ENCODE measurements at places on chromosomes 4 and X.

DNA sequence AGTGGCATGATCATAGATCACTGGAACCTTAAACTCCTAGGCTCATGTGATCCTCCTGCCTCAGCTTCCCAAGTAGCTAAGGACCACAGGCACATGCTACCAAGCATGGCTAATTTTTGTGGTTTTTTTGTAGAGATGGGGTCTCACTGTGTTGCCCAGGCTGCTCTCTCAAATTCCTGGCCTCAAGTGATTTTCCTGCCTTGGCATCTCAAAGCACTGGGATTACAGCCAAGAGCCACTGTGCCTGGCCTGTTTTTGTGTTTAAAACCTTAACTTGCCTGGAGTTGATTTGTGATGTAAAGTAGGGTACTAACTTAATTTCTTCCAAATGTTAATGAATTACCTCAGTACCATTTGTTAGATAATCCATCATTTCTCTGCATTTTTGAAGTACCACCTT lies 22.3 kb downstream of the DLG3 start:
- DNase-seq = no peak

DNA sequence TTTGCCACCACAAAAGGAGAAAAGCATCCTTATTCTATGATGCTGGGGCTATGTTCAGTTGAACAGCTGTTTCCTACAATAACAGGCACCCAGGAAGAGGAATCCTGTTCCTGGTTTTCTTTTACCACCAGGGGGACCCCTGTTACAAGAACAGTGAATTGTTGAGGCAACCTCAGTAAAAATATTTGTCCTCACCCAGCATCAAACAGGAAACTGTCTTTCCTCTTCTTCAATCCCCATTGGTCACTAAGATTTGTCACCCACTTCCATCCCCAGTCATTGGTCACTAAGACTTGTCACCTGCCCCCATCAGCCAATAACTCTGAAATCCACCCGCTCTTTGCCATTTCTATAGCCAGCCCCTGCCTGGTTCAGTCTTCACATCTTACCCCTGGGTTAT lies 143.5 kb upstream of the GALNT7 start:
- DNase-seq = peak; percentile 36

- DNase-seq = peak; percentile 52
Measured at GRCh38 chrX:46686003-46686645, 72.8 kb downstream of the SLC9A7 start.

DNA sequence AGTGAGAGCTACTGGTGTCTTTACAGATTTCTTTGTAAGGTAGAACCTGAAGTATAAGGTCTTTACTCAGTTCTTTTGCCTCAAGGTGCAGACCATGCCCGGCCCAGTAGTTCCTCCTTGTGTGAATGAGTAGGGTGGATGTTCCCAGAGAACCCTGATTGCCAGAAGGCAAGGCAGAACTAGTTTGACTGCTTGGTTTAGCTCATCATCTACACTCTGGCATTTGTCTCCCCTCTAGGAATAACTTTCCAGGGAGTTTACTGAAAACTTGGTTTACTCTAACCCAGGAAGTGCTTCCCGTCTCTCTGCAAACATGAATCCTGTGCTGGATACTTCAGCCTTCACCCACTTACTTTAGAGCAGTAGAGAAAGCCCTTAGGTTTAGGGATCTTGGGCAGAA lies 29.1 kb downstream of the MCUB start:
- DNase-seq = no peak

DNA sequence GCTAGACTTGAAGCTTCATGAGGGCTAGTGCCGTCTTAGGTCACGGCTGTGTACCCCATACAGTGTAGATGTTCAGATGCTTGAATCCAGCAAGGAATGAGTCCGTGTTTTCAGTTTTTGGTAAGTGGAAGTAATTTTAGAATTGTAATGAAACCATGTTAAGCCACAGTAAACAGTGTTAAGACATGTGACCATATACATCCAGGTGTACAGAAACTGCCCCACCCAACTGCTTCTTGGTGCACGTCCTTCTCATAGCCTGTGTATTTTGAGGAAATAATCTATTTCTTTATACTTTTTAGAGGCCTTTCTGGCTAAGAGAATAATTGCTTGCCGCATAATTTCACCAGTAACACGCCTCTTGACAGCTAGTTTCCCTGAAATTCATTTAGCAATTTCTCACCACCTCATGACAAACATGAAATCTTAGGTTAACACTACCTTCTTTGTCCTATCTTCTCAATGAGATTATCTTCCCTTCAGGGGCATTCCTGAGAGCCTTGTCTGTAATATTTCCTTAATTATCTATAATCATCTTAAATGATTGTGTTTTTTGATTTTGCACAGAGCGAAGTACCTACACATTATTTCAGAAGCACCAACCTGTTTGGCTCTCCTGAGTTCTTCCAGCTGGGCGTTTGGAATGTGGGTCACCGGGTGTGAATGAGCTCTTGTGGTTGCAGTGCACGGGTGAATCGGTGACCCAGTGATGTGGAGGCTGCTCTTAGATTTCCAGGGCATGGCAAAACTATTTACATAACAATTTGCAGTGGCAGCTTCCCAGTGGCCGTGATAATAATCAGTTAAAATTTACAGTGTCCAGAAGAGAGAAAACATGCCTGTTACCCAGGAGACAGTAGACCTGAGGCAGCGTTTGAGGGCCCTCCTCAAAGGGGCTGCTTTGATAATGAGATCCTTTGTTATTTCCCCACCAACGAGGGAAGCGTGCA lies 50.2 kb upstream of the TADA2B start:
- no peak for DNase-seq

- no peak for DNase-seq
Measured at GRCh38 chr4:88136249-88136648, 22.2 kb downstream of the ABCG2 start.
